Stimulated activated CD8-positive, alpha-beta memory T cell treated with anti-CD3 and anti-CD28 coated beads, Interleukin-7, amount 100 ng/mL, for 1 hour (primary cell): ENCODE measurements at places on chromosomes 7 and 10.

DNA sequence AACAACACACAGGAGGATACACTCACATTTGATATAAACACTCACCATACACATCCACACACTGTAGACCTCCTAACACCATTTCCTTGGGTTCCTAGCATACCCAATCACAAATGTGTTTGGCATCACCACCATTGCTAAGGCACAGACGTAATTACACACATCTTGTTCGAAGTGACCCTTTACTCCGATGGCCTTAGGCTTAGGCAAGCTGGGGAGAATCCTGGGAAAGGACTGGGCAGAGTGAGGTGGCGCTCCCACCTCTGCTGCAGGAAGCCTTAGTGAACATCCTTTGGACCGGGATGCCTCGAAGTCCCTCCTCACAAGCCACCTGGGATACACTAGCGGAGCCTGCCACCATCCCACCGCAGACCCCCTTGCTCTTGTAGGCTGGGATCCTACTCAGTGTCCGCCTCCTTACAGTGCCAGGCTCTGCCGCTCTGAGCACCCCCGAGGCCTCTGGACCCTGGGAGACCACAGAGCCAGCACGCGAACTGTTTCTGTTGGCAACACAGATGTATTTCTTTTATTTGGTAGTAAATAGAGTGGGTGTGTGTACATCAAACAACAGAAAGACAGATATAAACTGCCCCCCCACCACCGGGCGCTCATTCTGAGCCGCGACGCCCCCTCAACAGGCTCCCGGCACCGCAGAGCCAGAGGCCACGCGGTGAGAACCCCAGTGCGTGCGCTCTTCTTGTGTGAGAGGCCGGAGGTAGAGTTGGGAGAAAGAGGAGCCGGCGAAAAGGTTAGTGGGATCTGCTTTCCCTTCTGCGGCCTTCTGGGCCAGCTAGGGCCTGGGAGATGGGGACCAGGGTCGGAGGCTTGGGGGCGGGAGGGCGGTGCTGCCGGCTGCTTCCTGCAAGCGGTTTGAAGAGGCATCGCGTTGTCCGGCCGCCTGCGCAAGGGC lies 5.9 kb upstream of the HMX2 start:
- DNase-seq, result no peak

DNA sequence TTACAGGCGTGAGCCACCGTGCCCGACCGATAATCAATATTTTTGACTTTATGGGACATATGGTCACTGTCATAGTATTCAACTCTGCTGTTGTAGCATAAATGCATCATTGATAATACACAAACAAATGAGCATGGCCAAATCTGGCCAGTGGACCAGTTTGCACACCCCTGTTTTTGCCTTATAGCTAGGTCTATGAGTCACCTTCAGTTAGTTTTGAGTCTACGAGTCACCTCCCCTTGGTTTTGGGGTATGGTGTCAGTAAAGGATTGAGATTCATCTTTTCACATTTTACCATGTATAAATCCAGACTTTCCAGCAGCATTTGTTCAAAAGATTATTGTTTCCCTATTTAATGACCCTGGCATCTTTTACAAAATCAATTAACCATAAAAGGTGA lies 362.5 kb upstream of the NRP1 start:
- DNase-seq, result no peak

GRCh38 chr7:76343931-76344321 lies 14.9 kb downstream of the YWHAG start:
- DNase-seq, result no peak

DNA sequence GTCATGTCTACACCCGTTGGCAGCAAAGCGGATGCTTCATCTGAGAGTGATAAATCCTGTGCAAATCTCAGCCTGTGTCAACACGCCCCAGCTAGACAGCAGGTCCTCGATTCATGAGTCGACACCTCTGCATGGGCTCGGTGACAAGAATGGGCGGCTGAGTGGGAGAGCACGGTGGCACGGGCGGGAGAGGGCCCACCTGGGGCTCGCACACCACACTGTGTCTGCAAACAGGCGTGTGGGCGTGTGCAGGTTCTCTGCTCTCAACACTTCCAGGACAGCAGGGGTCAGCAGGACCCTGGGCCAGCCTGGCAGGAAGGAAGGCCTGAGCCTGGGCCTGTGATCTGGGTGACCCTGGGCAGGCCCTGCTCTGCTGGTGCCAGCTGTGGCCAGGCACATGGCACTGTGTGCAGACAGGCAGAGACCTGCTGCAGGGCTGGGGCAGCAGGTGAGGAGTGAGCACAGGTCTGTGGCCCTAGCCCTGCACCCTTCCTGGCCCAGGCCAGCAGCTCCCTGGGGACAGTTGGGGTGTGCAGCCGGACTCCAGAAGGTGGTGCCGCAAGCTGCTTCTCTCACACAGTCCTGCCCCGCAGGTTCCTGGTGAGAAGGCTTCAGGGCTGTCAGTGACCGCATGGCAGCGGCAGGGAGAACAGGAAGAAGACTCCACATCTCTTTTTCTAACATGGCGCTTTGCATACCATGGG lies 216.4 kb downstream of the ELFN1 start:
- DNase-seq, result no peak

DNA sequence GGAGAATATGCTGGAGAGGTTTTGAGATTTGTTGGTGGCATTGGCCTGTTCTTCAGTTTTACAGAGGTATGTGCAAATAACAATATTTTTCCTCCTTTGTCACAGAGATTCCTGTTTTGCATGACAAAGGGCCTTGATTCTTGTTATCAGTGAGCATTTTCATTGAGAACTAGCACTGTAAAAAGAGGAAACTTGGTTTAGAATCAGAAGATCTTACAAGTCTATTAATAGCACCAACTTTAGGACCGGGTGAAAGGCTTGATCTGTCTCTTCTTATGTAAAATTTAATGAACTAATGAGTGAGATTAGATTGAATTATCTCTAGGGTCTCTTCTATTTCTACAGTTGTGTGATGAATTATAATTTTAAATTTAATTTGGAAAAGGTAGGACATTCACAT lies 25.5 kb downstream of the TSPAN13 start:
- no peak for DNase-seq

GRCh38 chr10:48947690-48948469 lies 8.2 kb upstream of the LRRC18 start:
- no peak for DNase-seq

- DNase-seq, result no peak
Observed at GRCh38 chr7:3241686-3242258, 59.3 kb upstream of the SDK1 start.

- DNase-seq, result no peak
Observed at GRCh38 chr10:24228642-24229041, 19.7 kb downstream of the KIAA1217 start.

DNA sequence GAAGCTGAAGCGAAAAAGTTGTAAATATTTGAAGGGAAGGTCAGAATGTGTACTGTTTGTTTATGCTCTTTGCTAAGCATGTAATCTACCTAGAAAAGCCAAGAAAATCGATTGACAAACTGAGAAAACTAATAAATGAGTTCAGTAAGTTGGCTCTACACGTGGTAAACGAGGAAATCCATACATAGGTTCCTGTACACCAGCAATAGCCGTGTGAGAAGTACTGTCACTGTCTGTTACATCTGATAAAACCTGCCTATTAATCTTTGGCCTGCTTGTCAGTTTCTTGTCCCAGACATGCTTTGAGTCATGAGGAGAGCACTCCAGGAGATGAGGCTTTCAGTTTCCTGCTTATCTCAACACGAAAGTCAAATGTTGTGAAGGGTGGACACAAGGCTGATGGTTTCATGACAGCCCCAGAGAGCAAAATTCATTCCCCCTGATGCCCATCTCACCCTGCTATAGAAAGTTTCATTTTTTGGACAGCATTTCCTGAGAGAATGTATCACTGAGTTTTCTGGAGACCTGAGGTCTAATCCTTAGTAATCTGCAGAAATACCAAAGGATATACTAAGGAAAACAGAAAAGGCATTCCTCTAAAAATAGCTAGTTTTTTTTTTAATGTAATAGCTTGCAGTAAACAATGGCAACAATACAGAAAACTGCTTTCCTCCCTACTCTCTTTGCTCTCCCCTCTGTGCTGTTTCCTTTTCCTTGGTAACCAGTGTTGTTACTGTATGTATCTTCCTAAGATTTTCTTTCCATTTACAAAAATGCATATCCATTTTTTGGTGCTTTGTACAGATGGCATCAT lies 18.8 kb downstream of the BMPR1A start:
- no peak for DNase-seq

DNA sequence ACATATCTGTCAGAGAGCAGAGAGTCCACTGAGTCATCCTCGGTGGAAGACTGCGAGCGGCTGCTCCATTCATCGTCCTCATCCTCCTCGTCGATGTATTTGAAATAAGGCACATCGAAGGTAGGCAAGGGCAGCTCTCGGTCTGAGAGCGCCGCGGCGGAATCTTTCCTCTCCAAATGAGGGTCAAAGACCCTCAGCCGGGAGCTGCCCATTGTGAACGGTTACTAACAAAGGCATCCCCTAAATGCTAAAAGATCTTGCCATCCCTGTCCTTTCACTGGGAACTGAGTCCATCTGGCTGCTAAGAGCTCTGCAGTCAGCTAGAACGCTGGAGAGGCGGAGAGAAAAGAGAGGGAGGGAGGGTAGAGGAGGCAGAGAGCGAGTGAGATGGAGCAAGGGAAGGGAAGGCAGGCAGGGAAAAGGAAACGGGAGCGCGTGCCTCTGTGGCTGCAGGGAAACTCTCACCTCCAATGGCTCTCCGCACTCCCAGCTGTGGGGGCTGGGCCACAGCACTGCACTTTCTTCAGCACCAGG lies 163.4 kb downstream of the RAPGEF5 start:
- no peak for DNase-seq

GRCh38 chr7:3738964-3739363 lies 437.9 kb downstream of the SDK1 start:
- no peak for DNase-seq

GRCh38 chr7:154578336-154578735 lies 424.6 kb downstream of the PAXIP1 start:
- no peak for DNase-seq

GRCh38 chr10:99369551-99369950 lies 40.4 kb downstream of the CNNM1 start:
- DNase-seq, result no peak

- no peak for DNase-seq
Observed at GRCh38 chr7:2069472-2069860, 163.3 kb downstream of the MAD1L1 start.

- no peak for DNase-seq
Observed at GRCh38 chr10:51074238-51075028, at the start of gene PRKG1. Gene PRKG1, plus strand, starts transcription at chr10:51074487.

- DNase-seq, result no peak
Observed at GRCh38 chr7:155584261-155584660, 37.9 kb upstream of the CNPY1 start.

DNA sequence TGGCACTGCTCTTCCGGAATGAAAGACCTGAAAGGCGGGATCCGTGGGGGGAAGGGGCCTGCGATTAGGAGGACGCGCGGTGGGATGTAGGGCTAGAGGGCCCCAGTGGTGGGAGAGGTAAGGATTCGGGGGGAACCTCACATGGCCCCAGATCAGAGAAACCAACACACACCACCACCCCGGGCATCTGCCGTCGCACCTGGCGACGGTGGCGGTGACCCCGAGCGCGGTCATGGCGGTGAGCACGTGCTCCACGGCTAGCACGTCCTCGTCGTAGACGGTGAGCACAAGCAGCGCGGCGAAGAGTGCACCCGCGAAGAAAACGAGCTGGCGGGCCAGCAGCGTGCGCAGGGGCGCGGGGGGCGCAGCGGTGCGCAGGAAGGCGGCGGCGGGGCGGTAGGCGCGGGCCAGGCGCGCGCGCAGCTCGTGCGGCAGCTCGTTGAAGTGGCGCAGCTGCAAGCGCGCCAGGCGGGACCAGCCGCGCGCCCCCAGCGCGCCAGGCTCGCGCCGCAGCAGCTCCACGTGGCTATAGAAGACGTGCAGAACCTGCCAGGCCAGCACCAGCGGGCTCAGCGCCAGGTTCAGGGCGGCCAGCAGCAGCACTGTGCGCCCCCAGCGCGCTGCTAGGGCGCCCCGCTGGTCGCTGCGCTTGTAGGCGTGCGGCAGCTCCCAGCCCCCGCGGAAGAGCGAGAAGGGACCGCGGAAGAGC lies 5.7 kb downstream of the ATG9B start:
- no peak for DNase-seq
